HFFc6 (cell line): ENCODE measurements at places on chromosomes 2 and 18. TPM values are rescaled to one million over a fixed set of nuclear protein-coding genes. Genes with fewer than 3 reads are reported as not detected.

- DNase-seq = no peak
These were observed 91.8 kb downstream of the KLHL29 start for GRCh38 chr2:23476786-23477185.

DNA sequence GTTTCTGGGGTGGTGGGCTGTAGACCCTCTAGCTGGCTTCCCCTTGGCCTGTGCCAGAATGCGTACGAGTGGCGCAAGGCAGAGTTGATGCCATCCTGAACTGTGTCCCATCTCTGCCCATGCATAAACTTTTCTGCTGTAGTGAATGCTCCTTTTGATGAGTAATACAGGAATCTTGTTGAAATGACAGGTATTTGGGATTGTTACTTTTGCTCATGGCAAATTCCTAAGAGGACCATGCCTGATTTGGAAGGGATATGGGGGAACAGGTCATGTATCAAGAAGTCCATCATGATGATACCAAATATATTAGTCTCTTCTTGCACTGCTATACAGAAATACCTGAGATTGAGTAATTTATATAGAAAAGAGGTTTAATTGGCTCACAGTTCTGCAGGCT is 648.0 kb downstream of the SLC4A3 start:
- peak; percentile 11 for DNase-seq

DNA sequence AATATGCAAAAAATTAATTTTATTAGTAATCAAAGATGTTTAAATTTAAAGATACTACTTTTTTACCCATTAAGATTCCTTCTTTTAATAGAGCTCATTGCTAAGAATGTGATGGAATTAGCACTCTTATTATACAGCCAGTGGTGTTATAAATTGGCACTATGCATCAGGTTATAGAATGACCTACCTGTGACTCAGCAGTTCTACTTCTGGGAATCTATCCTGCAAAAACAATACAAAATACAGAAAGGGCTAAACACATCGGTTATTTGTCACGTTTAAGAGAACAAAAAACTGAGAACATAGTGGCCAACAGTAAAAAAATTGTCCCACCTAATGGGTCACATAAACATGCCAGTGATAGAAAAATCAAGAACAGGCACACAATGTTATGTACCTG is 9.4 kb upstream of the ADD2 start:
- DNase-seq = no peak

- DNase-seq = no peak
These were observed 45.8 kb downstream of the LAMA3 start for GRCh38 chr18:23735021-23735464.

DNA sequence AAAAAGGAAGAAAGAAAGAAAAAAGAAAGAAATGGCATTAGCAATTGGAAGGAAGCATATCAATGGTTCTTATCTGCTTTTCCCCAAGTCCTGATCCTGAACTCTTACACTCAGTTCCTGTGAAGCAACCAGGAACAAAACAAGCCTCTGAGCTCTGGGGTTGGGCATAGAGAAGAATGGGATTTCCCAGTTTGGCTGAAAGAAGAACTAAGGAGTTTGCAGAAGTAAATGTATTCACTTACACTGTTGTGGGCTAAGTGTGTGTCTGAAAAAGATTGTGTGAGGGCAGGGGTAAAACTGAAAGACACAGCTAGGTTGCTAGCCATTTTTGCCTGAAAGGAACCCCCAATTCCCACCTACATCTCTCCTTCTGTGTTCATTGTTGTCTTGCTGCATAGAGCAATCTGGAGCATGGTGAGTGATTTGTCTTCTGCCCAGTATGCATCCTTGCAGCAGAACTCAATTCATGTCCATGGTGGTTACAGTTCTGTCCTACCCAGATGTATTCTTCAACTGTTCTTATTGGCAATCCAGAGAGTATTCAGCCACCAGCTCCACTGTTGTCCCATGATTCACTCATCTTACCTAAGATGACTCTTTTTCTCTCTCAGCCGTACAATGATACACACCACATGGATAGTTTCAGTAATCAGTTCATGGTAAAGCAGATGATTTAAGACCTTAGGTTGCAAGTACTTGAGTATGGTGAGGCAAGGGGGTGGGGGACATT is 348.7 kb downstream of the ARHGAP15 start:
- DNase-seq = no peak

The LYPD6 gene
- total RNA-seq = 20.9 to 26.8 TPM (median 26.6 TPM) in 3 replicates

The SERPINB7 gene
- total RNA-seq = 164 to 397 TPM (median 294 TPM) in 3 replicates
